SK-N-MC (cell line): ENCODE measurements at places on chromosomes 7 and 10.

GRCh38 chr7:32164341-32164996 is 94.3 kb upstream of the PDE1C start:
- DNase-seq, result no peak

DNA sequence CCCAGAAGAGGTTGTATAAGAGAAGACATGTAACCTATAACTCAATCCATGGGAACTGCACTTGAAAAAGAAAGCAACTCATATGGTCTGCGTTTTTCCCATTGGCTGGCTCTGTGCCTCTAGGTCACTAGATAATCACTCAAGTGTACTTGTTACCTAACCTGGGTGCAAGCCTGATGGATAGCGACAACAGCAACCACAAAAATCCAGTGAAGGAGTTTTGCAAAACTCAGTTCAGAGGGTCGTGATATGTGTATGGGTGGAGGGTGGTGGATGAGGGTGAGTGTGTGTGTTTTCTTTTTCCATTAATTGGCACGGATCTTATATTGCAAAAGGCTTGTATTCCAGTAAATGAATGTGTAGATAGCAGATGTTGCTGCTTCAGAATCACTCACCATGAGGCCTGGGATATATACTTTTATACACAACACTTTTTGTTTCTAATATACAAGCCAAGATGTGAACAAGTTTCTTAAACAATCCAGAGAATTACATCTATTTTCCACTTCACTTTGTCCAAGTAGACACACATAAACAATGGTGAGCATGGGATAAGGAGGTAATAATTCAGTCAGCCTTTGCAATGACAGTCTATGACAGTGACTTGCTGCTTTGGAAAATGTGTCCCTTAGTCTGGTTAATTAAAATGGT is 286.9 kb upstream of the DKK1 start:
- no peak for DNase-seq

DNA sequence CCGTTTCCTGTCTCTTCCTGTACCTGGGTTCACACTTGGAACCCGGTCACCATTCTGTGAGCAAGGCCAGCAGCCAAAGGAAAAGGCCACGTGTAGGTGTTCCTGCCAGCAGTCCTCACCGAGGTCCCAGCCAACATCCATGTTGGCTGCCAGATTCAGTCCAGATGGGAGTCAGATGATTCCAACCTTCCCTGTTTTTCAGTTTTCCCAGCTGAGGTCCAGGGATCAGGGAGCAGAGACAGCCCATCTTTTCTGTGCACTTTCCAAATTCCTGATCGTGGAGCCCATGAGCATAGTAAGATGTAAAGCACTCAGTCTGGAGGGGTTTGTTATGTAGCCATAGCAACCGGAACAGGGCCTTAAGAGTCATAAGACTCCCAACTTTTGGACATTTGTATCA is 3.9 kb upstream of the PVRIG start:
- no peak for DNase-seq

DNA sequence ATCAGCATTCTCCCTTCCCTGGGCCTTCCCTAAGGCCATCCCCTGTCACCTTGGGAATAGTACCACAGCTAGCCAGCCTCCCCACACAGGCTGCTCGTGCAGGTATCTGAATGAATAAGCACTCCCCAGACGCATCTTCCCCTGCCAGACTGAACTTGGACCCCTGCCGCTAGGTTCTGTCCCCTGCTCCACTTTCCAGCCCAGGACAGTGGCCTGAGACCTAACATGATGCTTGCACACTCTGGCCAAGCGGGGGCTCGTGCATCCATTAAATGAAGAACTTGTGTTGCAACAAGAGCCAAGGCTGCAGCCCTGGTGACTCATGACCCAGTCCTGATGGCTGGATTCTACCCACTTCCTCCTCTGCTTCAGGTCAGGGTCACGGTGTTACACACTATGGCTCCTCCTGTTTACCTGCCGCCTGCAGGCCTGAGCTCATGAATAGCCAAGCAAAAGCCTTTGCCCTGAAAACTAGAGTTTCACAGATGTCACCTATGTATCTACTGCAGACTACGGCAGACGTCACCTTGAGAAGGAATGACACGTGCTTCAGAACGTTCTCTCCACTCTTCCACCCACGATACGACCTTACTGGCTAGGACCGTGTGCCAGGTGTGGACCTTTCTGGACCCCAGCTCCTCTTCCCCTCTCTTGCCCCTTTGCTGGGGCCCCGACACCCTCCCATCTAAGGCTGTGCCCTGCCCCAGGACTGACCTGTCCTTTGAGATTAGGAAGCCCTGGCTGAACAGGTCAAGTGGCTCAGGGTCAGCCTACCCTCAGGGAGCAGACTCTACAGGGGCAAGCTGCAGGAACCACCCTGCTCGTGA is 6.5 kb downstream of the ASB13 start:
- no peak for DNase-seq

- no peak for DNase-seq
These were observed 5.8 kb downstream of the GRIFIN start for GRCh38 chr7:2470204-2471021.

- no peak for DNase-seq
These were observed 23.7 kb downstream of the ATAD1 start for GRCh38 chr10:87794285-87794684.

GRCh38 chr10:76740514-76740913 is 897.1 kb downstream of the KCNMA1 start:
- no peak for DNase-seq
